ENCODE measurements at places on chromosomes 1 and 21. TPM values are rescaled to one million over a fixed set of nuclear protein-coding genes. Genes with fewer than 3 reads are reported as not detected.

The AADACL3 gene
- total RNA-seq, result not detected

DNA sequence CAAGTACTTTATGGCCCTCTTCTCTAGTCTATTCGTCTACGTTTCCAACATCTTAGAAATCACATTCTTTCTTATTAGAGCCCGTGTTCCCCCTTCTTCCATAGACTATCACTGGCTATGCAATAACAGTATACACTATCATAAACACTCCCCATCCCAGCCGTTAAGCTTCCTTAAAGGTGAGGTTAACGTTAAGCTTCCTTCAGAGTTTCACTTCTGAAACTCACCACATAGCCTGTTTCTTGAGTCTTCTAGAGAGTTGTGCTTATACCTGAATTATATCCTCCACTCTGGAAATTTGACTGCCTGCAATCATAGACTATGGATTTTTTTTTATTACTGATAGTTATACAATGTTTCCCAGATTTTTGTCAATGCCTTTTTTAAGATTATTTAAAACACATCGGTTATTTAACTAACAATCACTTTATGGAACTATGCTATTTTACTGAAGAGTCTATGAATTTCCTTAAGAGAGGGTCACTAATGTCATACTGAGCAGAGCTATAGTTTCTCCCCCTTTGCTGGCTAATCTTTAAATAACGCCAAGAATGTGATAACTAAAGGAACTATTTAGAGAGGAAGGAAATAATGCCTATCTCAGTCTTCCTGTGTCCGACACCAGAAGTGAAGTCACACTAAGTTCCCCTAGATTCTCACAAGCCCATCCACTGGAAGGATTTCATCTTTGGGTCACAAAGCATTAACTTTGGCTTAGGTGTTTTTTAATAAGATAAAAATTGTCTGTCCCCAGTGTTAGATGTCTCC lies 16.8 kb downstream of the FCER1A start:
- no peak for DNase-seq

- DNase-seq, result no peak
Observed at GRCh38 chr1:63679076-63679475, 85.9 kb downstream of the PGM1 start.

The TBX19 gene
- 0.31 TPM for total RNA-seq

DNA sequence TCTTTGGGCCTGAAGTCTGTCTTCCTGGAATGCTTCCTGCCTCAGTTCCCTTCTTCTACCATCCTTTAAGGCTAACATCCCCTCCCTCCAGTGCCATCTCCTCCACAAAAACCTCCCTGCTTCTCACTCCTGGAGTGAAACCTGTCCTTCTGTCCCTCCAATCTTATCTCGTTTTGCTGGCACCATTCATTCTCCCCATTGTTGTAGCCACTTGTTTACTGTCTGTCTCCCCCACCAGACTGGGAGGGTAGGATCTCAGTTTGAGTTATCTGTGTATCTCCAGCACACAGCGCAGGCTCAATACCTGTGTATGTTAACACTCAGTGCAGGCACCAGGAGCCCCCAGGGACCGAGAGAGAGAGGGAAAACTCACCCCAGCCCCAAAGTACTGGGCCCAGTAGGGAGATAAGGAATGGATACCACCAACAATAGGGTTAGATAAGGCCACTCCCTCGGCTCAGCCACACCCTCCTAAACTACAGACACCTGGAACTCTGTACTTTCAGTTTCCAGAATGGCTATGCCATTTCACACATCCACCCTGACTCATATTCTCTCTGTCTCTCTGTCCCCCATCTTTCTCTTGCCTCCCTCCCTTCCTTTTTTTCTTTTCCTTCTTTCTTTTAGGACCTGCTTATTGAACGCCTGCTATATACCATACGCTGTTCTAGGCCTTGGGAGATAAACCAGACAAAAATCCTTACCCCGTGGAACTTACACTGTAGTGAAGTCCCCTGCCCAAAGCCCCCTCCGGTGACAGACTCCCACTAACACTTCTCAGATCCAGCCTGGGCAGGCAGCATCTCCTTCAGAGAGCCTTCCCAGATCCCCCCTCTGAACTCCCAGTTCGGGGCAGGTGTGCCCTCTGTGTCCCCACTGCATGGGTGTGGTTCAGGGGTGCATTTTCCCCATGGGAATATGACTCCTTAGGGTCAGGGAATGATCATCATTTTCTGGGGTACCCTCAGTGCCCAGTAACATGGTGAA lies 3.3 kb upstream of the SSBP3 start:
- DNase-seq, result no peak
